NCI-H1436 (cell line): ENCODE measurements at places on chromosomes 6 and 20.

- DNase-seq = peak; percentile 45
Measured at GRCh38 chr20:46220455-46221207, 87.7 kb downstream of the CDH22 start.

GRCh38 chr6:26367114-26367513, 2.1 kb downstream of the BTN3A2 start:
- DNase-seq = no peak

- DNase-seq = no peak
Measured at GRCh38 chr6:13597073-13597472, 18.1 kb upstream of the NOL7 start.

GRCh38 chr6:29631209-29631810, 1.7 kb downstream of the GABBR1 start:
- no peak for DNase-seq

DNA sequence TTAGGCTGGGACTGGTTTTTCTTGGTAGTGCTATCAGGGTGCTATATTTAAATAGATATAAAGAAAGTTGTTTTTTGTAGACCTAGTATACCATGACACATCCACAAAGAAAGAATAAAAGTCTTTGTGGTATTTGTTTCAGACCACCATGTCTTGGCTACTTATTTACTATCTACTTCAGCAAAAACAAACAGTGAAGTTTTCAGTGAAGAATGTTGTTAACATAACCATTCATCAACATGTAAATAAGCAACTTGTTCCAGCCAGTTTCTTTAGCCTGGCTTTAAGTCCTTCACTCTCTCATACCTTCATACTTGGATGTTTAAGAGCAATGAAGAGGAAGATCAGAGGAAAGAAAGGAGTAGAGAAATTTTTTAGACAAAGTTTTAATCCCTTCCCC, 624.1 kb downstream of the CD109 start:
- DNase-seq = no peak

- no peak for DNase-seq
Measured at GRCh38 chr6:108438918-108439317, 121.8 kb upstream of the FOXO3 start.

- DNase-seq = no peak
Measured at GRCh38 chr20:61951695-61952533, 113.8 kb downstream of the TAF4 start.

- no peak for DNase-seq
Measured at GRCh38 chr6:69887714-69888345, 21.5 kb downstream of the COL19A1 start.

- no peak for DNase-seq
Measured at GRCh38 chr20:16491294-16491905, 81.8 kb downstream of the KIF16B start.

DNA sequence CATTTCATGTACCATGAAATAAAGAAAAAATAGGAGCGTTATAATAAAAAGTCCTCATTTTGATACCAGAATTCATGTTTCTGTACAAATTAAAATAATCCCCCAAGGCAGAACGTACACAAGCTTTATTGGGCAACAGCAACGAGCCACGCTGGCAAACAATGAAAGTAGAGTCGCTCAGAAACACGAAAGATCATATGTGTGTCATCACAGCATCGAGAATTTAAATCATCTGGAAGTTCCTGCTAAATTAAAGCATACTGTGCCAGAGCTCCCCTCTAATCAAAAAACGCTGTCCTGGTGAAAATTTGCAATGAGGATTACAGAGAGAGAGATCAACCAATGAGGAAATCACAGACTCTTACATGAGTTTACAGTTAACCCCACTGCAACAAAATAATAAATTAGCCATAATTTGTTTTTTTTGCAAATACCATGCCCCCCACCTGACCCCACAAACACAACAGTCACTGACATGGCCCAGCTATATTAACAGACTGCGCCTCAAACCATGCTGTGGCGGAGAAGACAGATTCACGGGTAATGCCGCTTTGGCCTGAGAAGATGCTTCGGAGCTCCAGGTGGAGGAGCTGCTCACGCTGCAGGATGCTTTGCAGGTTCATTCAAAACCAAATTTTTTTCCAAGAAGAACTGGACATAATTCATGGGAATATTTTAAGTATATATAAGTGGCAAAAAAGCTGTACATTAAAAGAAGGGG, 54.3 kb upstream of the NFATC2 start:
- no peak for DNase-seq

DNA sequence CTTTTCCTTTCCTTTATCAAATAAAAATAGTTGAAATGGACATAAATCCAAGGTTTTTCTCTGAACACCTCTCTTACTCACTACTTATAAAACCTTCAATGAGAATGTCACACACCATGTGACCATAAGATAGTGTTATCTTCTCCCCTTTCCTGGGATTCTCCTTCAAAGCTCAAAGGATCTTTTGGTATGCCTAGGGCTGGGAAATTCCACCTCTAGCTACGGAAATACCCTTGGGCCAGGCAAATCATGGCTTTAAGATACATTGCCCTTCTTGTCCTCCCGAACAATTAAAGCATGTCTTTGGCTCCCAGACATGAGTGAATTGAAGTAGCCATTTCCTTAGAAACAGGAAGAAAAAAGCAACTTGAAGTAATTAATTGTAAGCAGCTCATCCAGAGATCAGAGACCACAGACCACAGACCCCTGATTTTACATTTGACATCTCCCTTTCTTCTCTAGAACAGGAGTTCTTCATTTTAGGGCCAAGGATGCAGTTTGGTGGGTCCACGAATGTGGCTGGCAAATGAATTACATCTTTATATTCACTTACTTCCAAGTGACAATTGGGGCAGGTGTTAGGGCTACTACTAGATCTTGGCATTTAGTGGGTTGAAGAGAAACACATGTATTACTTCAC, 4.1 kb downstream of the PLCB4 start:
- no peak for DNase-seq

DNA sequence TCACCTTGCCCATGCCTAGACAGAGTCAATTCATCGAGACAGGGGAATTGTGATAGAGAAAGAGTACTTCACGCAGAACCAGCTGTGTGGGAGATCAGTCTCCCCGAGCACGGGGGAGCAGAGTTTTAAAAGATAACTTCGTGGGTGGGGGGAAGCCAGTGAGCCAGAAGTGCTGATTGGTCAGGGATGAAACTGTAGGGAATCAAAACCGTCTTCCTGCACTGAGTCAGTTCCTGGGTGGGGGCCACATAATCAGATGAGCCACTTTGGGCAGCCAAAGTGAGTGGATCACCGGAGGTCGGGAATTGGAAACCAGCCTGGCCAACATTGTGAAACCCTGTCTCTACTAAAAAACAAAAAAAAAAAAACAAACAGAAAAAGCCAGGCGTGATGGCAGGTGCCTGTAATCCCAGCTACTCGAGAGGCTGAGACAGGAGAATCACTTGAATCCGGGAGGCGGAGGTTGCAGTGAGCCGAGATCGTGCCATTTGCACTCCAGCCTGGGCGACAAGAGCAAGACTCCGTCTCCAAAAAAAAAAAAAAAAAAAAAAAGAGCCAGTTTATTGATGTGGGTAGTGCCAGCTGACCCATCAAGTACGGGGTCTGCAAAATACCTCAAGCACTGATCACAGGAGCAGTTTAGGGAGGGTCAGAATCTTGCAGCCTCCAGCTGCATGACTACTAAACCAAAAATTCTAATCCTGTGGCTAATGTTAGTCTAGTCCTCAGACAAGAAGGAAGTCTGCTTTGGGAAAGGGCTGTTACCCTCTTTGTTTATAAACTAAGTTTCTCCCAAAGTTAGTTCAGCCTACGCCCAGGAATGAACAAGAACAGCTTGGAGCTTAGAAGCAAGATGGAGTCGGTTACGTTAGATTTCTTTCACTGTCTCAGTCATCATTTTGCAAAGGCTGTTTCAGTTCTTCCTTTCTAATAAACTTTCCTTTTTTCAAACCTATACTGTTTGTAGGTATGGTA, 3.9 kb upstream of the TRIM39 start:
- DNase-seq = no peak

- DNase-seq = no peak
Measured at GRCh38 chr6:159982731-159983506, 14.0 kb downstream of the IGF2R start.
